ENCODE measurements at places on chromosomes 3 and 15.
A peak's percentile ranks its signal among the peaks of the same experiment; 100 is the strongest.

- DNase-seq: no peak
Measured at GRCh38 chr3:190361791-190362190, 26.2 kb upstream of the CLDN16 start.

GRCh38 chr3:38585791-38586420 lies 63.6 kb downstream of the SCN5A start:
- peak; percentile 11 for DNase-seq

GRCh38 chr3:114721864-114722263 lies 425.2 kb downstream of the ZBTB20 start:
- no peak for DNase-seq

DNA sequence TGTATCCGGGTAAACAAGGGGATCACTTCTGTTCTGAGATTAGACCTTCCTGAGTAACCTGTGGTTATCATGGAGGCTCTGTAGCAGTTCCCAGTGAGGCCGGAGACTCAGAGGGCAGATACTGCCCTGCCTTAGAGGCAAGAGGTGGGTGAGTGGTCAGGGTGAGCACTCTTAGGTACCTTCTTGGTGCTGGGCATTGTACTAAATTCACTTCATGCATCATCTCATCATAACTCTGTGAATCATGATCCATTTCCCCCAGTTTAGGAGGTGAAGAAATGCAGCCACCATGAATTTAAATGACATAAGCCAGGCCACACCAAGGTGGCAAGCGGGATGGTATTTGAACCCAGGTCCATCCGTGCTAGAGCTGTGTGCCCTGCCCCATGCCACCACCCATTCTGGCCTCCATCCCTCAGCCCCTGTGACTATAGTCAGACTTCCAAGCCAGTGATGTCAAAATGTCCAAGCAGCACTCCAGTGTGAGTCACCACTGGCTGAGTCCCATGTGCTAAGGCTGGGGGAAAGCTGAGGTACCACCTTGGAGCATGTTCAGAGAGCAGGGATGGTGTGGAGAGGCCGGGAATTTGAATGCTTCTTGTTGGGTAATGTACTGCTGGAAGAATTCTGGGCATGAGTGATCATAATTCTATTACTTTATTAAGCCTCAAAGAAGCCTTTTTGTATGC lies 88.8 kb downstream of the EPHB1 start:
- no peak for DNase-seq

All from activated CD4-positive, alpha-beta memory T cell treated with anti-CD3 and anti-CD28 coated beads, Interleukin-2, amount 10 ng/mL, durations not matched to agents 7 days and 5 days (primary cell).